ENCODE measurements at places on chromosomes 7 and 10.

- DNase-seq: no peak
Observed at GRCh38 chr7:111780527-111780926, 218.2 kb upstream of the IMMP2L start.

GRCh38 chr7:101729241-101729883 lies 88.1 kb upstream of the CUX1 start:
- DNase-seq: peak; percentile 95

DNA sequence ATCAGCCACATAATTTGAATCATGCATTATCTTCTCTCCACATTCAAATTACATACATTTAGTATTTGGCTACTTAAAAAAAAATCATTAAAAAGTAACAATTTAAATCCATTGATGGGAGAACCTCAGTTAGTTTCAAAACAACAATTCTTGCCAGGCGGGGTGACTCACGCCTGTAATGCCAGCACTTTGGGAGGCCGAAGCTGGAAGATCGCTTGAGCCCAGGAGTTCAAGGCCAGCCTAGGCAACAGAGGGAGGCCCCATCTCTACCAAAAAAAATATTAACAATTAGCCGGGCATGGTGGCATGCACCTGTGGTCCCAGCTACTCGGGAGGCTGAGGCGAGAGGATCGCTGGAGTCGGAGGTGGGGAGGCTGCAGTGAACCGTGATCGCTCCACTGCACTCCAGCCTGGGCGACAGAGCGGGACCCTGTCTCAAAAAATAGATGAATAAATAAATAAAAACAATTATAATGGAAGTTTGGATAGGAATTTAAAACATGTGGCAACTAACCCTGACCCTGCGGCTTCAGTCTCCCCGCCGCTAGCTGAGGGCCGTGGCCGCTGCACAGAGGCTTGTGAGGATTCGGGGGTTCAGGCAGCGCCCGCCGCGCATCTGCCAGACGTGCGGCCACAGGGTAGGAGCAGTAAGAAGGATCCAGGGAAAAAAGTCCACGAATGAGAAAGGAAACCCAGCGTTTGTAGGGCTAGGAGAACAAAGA lies 1.1 kb upstream of the CSGALNACT2 start:
- DNase-seq: peak; percentile 69

DNA sequence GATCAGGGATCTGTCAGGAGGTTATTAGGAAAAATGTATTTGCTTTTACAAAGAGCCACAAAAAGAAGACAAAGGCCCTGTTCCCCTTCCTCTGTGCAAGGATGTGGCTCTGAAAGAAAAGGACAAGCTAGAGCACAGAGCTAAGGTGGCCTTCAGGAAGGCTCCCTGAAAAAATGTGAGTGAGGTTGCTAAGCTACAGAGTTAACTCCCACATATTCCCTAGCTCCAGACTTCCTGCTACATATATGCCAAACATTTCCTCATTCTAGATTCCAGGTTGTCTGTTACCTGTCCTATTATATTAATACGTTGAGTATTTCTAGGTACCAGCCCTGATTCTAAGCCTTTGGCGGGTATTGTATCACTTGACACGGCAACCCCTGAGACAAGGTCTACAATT lies 369.0 kb downstream of the PARD3 start:
- no peak for DNase-seq

- no peak for DNase-seq
Observed at GRCh38 chr7:115135146-115135545, 213.3 kb downstream of the MDFIC start.

- DNase-seq: peak; percentile 68
Observed at GRCh38 chr7:1432411-1433082, 26.7 kb downstream of the MICALL2 start.

- no peak for DNase-seq
Observed at GRCh38 chr10:78535716-78536218, 502.1 kb downstream of the RPS24 start.

DNA sequence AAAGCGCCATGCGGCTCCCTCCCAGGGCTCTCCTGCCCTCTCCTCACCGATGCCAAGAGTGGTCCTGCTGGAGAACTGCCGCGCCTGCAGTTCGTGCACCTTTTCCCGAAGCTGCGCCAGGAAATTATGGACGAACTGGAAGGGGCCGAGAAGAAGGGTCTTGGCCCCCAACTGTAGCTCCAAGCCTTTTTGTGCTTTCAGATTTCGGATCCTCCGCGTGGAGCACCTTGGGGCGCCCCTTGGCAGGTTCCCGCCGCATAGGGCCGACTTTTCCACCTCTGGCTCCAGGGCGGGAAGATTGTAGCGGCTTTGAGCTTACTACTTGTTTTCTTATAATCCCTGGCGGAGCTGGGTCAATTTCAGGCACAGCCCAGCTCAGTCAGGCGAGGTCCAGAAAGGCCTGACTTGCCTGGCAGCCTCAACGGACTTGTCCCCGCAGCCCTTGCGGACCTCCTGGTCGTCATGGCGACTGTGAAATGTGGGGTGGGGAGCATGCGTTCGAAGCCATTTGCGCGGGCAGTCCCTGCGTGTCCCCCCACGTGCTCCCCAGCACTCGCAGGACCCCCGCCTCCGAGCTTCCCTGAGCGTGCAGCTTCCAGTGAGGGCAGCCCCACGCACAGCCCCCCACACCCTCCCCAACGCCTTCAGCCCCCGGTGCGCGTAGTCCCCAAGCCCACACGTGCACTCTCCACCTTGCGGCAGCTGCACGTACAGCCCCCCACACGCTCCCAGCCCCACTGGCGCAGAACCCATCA lies 129.9 kb downstream of the KBTBD2 start:
- no peak for DNase-seq

- no peak for DNase-seq
Observed at GRCh38 chr10:82463614-82464013, 588.6 kb downstream of the NRG3 start.

DNA sequence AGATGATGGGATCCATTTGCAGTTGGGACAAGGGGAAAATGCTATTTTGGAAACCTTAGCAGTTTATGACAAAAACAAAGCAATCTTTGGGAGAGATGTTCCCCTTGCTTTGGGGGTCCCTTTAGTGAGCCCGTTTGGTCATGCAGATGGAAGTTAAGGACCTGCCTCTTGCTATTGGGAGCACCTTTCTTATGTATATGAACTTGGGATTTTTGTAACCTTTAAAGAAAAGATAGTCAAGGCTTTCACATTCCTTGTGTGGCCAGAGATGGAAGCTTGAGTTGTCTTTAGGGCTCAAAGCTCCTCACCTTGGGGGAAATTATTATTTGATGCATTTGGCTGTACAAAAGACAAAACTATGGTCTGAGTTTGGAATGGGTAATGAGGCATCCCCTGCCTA lies 179.0 kb upstream of the PLPP4 start:
- DNase-seq: no peak

- DNase-seq: no peak
Observed at GRCh38 chr10:112953174-112954159, 3.4 kb downstream of the TCF7L2 start.

- DNase-seq: no peak
Observed at GRCh38 chr7:20562461-20562860, 53.0 kb upstream of the ABCB5 start.

DNA sequence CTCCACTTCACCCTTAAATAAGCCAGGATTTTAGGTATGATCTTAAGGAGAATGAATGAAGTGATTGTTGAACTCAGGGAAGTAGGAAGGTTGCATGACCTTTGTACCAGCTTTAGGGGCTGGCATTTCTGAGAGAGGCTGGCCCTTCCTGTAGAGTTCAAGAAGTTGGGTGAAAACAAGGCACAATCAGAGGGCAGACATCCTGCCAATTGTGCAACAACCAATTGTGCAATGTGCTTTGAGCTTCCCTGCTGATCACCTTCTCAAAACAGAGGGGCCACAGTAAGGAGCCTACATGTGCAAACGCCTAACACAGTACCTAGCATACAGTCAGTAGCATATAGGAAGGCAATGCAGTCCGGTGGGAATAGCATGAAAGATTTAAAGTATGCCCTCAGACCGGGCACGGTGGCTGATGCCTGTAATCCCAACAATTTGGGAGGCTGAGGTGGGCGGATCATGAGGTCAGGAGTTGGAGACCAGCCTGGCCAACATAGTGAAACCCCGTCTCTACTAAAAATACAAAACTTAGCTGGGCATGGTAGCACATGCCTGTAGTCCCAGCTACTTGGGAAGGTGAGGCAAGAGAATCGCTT lies 5.4 kb downstream of the CPVL start:
- no peak for DNase-seq

DNA sequence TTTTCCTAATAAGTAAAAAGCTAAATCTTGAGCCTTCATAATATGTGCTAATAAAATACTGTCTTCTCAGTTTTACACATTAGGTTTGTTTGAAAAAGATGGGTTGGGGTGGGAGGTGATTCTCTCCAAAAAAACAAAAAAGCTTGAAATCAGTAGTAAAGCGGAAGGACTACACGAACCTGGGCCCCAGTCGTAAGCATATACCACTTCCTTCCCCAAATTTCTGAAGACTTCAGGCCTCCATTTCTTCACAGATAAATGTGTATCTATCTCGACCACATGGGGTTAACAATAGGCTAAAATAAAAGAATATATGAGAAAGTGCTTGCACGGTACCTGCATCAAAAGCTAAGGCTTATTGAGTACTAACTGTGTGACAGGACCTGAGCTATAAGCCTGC lies 51.6 kb upstream of the PAX2 start:
- no peak for DNase-seq

GRCh38 chr7:134766779-134767519 lies 12.5 kb upstream of the CALD1 start:
- no peak for DNase-seq

- DNase-seq: no peak
Observed at GRCh38 chr10:124359336-124359832, 59.3 kb downstream of the OAT start.

DNA sequence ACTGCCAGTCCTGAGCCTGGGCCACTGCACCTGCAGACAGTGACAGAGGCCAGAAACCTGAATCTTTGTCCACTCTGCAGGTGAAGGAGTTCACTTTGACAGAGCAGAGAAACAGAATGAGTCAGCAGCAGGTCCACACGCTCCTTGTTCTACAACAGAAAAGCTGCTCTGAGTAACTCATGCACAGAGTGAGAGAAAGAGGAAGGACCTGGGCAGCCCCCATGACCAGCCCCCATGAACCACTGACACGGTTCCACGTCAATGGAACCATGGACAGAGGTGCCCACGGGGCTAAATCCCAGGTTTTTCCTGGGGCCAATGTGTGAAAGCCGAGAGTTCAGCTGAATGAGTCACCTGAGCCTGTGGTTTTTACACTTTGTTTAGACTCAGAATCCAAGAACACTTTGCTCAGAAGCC lies 40.8 kb upstream of the CTBP2 start:
- DNase-seq: no peak

GRCh38 chr7:88492153-88492552 lies 185.5 kb upstream of the STEAP4 start:
- DNase-seq: no peak

DNA sequence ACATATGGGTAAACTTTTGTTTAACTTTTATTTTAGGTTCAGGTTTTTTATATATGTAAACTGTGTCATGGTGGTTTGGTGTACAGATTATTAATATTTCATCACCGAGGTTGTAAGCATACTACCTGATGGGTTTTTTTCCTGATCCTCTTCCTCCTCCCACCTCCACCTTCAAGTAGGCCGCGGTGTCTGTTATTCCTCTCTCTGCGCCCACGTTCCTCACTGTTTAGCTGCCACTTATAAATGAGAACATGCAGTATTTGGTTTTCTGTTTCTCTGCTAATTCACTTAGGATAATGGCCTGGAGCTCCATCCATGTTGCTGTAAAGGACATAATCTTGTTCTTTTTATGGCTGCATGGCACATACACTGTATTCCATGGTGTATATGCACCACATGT lies 1000.0 kb upstream of the CELF2 start:
- DNase-seq: no peak

DNA sequence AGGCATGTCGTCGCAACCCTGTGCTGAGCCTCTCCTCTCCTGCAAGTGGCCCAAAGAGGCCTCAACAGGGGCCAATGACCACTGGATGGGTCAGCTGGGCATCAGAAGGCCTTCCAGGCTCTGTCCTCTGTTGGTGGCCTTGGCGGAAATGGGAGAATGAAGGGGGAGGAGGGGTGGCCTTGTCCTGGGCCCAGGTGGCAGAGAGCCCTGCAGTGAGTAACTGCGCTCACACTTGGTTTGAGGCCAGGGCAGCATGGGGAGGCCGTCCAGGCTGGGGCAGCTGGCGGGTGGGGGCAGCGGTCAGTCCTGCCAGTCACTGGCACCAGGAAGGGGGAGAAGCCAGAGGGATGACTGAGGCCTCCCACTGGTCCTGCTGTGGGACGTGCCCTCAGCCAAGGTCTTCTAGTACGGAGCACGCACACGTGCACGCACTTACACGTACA lies 59.8 kb downstream of the LHPP start:
- peak; percentile 94 for DNase-seq

DNA sequence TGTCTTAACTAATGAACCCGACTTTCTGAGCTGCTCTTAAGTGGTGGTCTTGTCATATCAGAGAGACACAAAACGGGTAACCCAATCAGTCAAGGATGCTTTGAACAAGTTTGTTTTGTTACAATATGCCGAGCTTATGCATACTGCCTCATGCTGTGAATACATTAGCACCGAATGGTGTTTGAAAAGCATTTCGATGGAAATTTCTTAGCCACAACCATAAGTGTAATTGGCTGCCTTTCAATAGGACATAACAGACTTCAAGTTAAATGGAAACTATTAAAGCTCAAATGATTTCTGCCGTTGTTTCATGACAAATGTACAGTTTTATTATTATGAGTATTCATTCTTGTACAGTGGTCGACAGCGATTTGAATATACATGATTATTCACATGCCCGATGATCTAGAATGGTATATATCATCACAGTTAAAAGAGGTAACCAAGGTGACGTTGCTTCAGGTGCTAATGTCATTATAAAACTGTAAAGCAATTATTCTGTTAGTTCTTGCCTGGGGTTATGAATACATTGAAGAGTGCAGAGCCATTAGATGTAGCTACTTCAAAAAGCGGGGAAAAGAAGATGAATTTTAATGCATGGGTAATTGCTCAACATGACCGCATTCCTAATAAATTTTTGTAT lies 118.8 kb downstream of the EBF3 start:
- DNase-seq: no peak

GRCh38 chr7:130242198-130243014 lies 24.3 kb upstream of the CPA2 start:
- peak; percentile 65 for DNase-seq

GRCh38 chr7:73799282-73800141 lies 29.4 kb upstream of the CLDN3 start:
- no peak for DNase-seq

DNA sequence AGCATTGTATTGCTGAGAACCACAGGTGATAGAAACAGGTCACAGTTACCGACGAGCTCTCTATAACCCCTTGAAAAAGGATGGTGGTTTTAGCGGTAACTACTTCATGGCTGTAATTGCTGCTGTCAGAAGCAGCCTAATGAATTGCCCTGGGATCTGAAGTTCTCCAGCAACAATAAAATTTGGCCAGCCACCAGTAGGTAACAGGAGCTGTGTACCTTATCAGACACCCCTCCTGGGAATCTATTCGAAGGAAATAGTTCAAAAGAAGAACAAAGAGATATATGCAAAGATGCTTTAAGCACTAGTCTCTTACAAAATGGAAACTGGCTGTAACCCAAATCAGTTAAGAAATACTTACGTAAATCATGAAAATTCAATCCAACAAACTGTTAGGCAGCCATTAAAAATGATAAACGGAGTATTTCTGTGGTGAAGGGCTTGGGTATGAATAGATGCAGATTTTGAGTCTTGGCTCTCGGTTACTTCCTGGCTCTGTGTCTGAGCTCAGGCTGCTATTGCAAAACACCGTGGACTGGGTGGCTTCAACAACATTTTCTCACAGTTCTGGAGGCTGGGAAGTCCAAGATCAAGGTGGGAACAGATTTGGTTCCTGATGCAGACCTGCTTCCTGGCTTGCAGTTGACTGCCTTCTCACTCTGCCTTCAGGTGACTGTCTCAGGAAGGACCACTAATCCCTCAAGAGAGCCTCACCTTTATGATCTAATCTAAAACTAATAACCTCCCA lies 1.6 kb downstream of the MSRB2 start:
- DNase-seq: peak; percentile 71

GRCh38 chr10:7007600-7008190 lies 403.1 kb downstream of the SFMBT2 start:
- DNase-seq: no peak

All from adrenal gland (tissue), 19 donors.